Iris pigment epithelial cell (primary cell): ENCODE measurements at places on chromosomes 1 and 21.
A peak's percentile ranks its signal among the peaks of the same experiment; 100 is the strongest.

DNA sequence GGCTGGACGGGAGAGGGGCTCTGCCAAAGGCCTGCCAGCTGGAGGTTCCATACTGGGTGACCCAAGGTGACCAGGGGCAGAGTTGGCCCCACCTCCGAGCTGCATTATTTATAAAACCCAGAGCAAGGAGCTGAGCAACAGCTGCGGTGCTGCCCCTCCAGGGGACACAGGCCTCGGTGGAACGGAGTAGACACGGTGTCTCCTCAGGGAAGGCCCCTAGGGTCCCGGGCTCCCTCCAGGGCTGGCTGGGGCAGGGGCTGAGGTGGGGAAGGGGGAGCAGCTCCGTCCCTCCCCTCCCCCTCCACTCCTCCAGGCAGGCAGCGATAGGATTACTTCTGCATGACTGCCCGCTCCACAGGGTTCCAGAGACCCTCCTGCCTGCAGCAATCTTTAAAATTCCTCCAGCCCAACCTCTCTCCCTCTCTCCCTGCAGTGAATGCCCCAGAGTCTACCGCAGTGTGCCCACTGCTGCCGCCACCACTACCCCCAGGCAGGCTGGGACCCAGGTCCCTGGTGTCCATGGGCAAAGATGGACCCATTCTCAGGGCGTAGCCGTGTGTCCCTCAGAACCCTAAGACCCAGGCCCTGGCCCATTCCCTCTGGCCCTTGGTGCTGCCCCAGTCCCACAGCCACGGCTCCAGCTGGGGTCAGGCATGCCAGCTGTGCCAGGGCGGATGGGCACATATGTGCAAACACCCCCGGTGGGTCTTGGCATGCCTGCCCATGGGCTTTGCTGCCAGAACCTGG lies 10.8 kb downstream of the AHDC1 start:
- no peak for DNase-seq

DNA sequence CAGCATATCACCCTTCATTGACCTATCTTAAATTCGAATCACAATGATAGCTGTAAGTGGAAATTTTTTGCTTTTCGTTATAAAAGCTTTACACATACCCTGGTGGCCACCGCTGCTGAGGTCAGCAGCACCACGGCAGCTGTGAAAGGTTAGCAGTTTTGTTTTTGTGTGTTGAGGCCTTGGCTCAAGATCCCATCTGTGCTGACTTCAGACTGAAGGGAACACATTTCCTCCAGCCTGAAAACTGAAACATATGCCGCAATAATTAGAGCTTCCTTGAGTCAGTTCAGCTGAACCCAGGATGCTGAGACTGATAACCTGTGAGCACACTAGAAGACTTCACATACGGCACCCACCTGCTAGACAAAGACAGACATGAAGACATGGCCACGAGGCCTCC lies 103.0 kb downstream of the SMYD3 start:
- DNase-seq = peak; percentile 44

- DNase-seq = peak; percentile 99
Observed at GRCh38 chr1:27862671-27863537, 9.4 kb upstream of the THEMIS2 start.

DNA sequence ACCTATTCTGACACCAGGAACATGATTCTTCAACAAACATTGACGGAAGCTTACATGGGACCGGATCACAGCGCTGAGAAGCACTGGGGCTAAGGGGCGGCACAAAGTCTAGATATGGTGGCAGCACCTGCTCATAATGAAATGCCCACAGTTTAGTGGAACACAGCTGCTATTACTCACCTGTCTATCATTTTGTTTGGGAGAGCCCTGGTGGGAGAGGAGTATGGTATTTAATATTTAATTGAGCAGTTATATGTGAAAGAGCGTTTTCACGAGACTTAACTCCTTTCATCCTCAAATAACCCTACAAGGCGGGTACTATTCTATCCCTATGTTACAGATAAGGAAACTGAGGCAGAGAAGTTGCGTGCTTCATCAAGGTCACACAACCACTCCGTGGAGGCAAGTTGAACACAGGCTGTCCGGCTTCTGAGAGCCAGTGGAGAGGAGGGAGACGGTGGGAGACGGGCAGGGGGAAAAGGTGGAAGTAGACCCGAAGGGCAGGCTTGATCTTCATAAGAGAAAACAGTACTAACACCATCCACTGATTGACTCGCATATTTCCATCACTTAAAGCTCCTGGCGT lies 790 bp upstream of the TSNAX start:
- no peak for DNase-seq

DNA sequence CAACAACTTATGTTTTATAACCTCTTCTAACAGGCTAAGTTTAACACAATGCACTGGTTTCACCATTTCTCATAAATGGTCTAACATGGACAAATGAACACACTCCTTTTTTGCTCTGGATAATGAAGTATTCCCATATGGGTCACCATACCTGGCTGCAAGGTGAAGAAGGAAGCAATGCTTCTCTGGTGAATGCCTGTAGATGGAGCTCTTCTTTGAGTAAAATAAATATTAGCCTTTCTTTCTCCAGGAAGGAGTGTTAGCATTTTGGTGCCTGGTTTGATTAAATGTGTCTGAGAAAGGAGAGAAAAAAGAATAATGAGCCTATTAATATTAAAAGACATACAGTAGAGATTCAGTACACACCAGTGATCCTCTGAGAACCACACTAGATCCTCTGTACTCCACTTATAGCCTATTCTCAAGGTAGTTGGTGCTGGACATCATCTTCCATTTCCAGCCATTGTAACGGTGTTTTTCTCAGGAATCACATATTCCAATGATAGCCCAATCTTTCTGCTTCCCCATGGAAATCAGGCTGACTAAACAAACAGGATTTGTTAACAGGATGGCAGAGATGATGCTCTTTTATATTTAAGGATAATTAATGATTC lies 17.6 kb downstream of the MTFR1L start:
- DNase-seq = no peak

DNA sequence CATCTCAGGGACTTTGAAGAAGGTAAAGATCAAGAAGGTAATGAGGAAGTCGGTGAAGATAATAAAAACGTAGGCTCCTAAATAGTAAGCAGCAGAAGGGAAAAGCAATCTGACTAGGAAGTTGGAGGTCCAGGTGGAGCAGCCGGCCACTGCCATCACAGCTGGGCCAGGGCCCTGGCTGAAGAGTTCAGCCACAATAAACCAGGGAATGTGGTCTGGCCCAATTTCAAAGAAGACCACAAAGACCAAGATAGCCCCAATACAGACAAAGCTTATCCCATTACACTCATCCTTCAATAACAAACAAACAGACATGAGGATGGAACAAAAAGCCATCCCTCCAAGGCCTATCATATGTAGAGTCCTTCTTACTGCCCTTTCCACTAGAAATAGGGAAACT lies 18.4 kb upstream of the JAK1 start:
- DNase-seq = no peak
